ENCODE measurements at places on chromosomes 3 and 15.

GRCh38 chr15:71781179-71781964, 29.0 kb upstream of the NR2E3 start:
- DNase-seq, result peak; percentile 17

DNA sequence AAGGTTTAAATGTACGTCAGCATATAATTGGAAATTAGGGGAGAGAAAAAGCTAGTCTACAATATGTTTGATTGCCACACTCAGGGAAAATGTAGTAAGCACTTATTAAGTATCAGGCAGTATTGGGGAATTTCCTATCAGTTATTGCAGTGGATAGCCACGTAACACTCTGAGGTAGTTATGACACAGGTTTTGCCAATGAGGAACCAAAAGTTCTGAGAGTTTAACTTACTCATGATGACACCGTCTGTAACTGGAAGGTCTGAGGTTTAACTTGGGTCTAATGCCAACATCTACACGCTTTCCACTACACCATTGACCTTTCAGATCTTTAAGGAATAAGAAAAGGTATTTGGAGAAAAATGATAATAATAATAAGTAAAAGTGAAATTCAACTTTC, 89.5 kb downstream of the ZMAT3 start:
- no peak for DNase-seq

GRCh38 chr3:59660852-59661625, 611.2 kb upstream of the CFAP20DC start:
- no peak for DNase-seq

DNA sequence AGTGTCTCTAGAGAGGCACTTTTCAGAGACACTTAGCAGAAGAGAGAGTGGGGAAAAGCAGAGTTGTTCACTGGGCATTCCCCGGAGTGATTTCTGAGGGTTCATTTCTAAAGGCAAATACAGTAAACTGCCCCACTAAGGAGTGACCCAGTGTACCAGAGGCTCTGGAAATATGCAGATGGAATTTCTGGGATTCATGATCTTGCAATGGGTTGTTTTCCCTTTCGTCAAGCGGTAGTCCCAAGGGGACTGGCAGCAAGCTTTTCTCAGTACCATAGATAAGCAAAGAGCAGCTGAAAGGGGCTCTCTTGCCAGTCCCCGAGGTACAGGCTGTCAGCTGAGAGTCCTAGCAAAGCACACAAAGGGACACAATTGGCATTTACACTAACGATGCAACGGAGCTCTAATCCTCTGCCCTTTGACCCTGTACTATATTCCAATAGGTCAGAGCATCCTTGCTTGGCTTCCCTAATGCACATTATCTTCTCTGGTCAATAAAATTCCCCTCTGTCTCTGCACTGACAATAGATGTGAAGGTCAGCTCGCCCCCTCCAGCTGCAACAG, 155.6 kb downstream of the SEMA6D start:
- DNase-seq, result no peak

GRCh38 chr3:36686516-36686915, 77.8 kb downstream of the DCLK3 start:
- no peak for DNase-seq

DNA sequence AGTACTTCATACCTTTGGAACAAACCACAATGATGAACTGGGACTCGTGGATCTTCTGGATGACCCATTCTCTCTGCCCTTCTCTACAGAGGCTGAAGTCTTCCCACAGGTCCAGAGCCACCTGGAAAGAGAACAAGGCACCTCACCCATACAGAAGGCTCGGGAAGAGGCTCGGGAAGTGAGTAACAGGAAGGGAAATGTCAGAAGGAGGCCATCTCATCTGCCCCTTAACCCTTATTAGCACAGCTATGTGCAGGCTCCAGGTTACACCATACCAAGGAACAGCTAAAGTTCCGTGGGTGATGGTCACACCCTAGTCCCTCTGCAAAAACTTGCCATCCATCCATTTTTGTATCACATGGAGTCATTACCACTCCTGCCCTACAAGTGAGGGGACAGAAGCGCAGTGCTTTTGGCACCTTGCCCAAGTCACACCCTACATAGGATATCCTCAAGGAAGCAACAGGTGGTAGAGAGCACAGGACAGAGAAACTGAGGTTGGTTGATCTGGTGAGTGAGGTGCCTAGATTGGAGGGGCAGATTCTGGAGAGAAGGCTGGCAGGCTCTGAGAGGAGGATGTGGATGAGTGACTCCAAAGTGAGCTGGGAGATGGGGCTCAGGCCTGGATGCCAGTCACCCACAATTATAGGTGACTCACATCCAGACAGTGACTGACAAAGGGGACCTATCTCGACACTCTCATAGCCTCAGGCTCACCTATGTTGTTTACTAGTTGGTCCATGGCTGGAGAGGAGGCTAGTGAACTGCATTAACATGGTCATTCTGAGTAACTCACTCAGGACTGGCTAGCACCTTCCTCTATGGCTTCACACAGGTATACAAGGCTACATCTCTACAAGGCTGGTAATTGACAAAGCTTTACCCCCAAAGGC, 38.2 kb downstream of the SPATA12 start:
- no peak for DNase-seq

- no peak for DNase-seq
These were observed 1.3 kb downstream of the DENND6A start for GRCh38 chr3:57691411-57692132.

All from AG09309 (cell line).